Cardiac ventricle fibroblast (primary cell): ENCODE measurements at places on chromosomes 12 and 14. TPM values are rescaled to one million over a fixed set of nuclear protein-coding genes. Genes with fewer than 3 reads are reported as not detected.

Gene TBC1D30
- 1.00 and 1.0 TPM in 2 replicates for total RNA-seq

Gene TAS2R19
- 0.94 and 0.98 TPM in 2 replicates for total RNA-seq

Gene SIX4
- total RNA-seq, result 4.0 and 4.4 TPM in 2 replicates

Gene BBS10
- 9.1 and 10.8 TPM in 2 replicates for total RNA-seq

Gene SSTR1
- total RNA-seq, result 0.73 and 1.7 TPM in 2 replicates

Gene IL26
- total RNA-seq, result not detected in 2 replicates

Gene AKAP5
- total RNA-seq, result 0.10 and 0.31 TPM in 2 replicates

Gene ASPG
- total RNA-seq, result not detected in 2 replicates

Gene AJUBA
- total RNA-seq, result 9.9 and 12.6 TPM in 2 replicates

Gene LRFN5
- 3.1 and 19.6 TPM in 2 replicates for total RNA-seq

Gene RAD9B
- 0.05 TPM in 1 of 2 replicates, not detected in the other for total RNA-seq

Gene FOXA1
- not detected in 2 replicates for total RNA-seq

Gene PSMC6
- total RNA-seq, result 61.8 and 69.0 TPM in 2 replicates

Gene POTEG
- total RNA-seq, result not detected in 2 replicates

Gene NEUROD4
- total RNA-seq, result not detected in 2 replicates

Gene ACSM4
- not detected in 2 replicates for total RNA-seq

Gene RFX4
- not detected in 2 replicates for total RNA-seq

Gene CBX5
- 31.0 and 35.6 TPM in 2 replicates for total RNA-seq

Gene LAG3
- 0.06 and 0.10 TPM in 2 replicates for total RNA-seq

Gene EIF2S3B
- 0.25 and 0.29 TPM in 2 replicates for total RNA-seq

Gene LMNTD1
- total RNA-seq, result 1.3 TPM in 1 of 2 replicates, not detected in the other

Gene NT5DC3
- total RNA-seq, result 4.6 and 9.2 TPM in 2 replicates

Gene CRACR2A
- 4.2 and 6.5 TPM in 2 replicates for total RNA-seq

Gene PLA2G1B
- not detected in 2 replicates for total RNA-seq

Gene ATP2B1
- 24.6 and 33.6 TPM in 2 replicates for total RNA-seq

Gene GALNT16
- 0.37 and 0.59 TPM in 2 replicates for total RNA-seq

Gene NFATC4
- total RNA-seq, result 51.0 and 54.5 TPM in 2 replicates

Gene ZDHHC22
- total RNA-seq, result not detected in 2 replicates

Gene STON2
- 0.25 and 0.39 TPM in 2 replicates for total RNA-seq

Gene VWF
- 14.3 and 16.6 TPM in 2 replicates for total RNA-seq

Gene CLEC4C
- total RNA-seq, result not detected in 2 replicates

Gene CCDC198
- not detected in 2 replicates for total RNA-seq

Gene RGS6
- total RNA-seq, result not detected in 2 replicates

Gene ACOT6
- not detected in 2 replicates for total RNA-seq

Gene SCNN1A
- total RNA-seq, result 1.9 and 7.8 TPM in 2 replicates

Gene SMCO2
- total RNA-seq, result not detected in 2 replicates

Gene BHLHE41
- 2.4 and 4.9 TPM in 2 replicates for total RNA-seq

Gene KRT72
- total RNA-seq, result not detected in 2 replicates

Gene SLCO1B1
- total RNA-seq, result not detected in 2 replicates

Gene STYK1
- total RNA-seq, result not detected in 2 replicates

Gene RNASE3
- total RNA-seq, result not detected in 2 replicates

Gene FAR2
- 5.6 and 7.3 TPM in 2 replicates for total RNA-seq

Gene KRT4
- not detected in 2 replicates for total RNA-seq

Gene LRTM2
- total RNA-seq, result not detected in 2 replicates

Gene VEZT
- 18.4 and 29.7 TPM in 2 replicates for total RNA-seq

Gene CMA1
- not detected in 2 replicates for total RNA-seq

Gene FAIM2
- 209 and 210 TPM in 2 replicates for total RNA-seq

Gene PRKCH
- total RNA-seq, result 5.1 and 6.7 TPM in 2 replicates

Gene CLEC12A
- total RNA-seq, result not detected in 2 replicates

Gene LMO3
- total RNA-seq, result 33.0 and 34.1 TPM in 2 replicates

Gene FAM222A
- total RNA-seq, result 0.12 and 0.64 TPM in 2 replicates

Gene PRB2
- total RNA-seq, result not detected in 2 replicates

Gene IKZF4
- 2.6 and 4.5 TPM in 2 replicates for total RNA-seq

Gene KRT75
- not detected in 2 replicates for total RNA-seq

Gene ACTR10
- total RNA-seq, result 43.9 and 68.3 TPM in 2 replicates

Gene LRP1-AS
- not detected in 2 replicates for total RNA-seq
